Mucosa of gallbladder (tissue), 1 donor: ENCODE measurements at places on chromosomes 16 and 17. TPM values are rescaled to one million over a fixed set of nuclear protein-coding genes. Genes with fewer than 3 reads are reported as not detected.

DNA sequence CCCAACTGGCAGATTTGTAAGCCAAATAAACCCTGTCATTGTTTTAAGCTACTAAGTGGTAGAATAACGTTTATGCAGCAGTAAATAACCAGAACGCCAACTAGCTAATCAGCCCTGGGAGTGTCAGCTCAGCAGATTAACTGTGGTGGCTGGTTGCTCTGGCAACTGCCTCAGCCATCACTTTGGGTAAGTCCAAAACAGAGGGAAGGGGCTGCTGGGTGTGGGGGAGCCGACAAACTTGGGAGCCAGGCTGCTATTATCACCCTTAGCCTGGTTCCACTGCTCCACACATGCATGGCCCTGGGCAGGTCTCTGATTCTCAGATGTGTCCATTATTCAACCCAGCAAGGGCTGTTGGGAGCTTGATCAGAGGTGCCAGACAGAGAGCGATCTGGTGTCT is 22.2 kb upstream of the RHOT1 start:
- no peak for DNase-seq

GRCh38 chr16:72132726-72133125 is 39.1 kb downstream of the DHX38 start:
- DNase-seq = no peak

DNA sequence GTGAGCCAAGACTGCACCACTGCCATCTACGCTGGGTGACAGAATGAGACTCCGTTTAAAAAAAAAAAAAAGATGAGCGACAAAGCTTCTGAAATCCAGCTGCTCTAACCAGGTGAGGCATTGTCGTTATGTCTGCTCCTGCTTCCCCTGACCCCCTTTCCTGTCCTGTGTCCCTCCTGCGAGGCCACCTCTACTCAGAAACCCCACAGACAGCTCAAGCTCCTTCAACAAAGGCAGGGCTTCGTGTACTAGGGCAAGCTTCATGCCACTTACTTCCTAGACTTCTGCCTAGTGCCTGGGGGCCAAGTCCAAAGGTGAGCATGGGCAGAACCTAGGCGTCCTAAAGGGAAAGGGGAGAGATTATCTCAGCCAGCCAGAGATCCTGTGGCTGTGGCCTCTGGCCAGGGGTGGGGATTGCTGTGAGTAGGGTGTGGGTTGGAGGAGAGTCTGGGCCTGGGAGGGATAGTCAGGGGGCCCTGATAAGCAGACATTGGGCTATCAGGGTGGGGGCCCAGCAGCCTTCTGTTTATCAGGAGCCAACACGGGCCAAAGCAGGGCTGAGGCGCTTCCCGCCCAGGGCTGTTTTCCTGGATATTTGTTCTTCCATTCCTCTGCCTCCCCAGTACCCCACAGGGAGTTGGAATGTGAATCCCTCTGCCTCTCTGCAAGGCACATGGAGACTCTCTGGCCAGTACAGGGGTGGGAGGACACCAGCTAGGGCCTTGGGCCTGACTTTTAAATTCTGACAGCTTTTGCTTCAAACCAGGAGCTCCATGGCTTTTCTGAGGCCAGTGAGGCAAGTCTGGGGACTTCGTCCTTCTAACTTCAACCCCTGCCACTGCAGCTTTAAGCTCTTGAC is 10.4 kb downstream of the ERAL1 start:
- no peak for DNase-seq

- no peak for DNase-seq
These were observed 6.9 kb downstream of the PHOSPHO1 start for GRCh38 chr17:49223517-49224197.

DNA sequence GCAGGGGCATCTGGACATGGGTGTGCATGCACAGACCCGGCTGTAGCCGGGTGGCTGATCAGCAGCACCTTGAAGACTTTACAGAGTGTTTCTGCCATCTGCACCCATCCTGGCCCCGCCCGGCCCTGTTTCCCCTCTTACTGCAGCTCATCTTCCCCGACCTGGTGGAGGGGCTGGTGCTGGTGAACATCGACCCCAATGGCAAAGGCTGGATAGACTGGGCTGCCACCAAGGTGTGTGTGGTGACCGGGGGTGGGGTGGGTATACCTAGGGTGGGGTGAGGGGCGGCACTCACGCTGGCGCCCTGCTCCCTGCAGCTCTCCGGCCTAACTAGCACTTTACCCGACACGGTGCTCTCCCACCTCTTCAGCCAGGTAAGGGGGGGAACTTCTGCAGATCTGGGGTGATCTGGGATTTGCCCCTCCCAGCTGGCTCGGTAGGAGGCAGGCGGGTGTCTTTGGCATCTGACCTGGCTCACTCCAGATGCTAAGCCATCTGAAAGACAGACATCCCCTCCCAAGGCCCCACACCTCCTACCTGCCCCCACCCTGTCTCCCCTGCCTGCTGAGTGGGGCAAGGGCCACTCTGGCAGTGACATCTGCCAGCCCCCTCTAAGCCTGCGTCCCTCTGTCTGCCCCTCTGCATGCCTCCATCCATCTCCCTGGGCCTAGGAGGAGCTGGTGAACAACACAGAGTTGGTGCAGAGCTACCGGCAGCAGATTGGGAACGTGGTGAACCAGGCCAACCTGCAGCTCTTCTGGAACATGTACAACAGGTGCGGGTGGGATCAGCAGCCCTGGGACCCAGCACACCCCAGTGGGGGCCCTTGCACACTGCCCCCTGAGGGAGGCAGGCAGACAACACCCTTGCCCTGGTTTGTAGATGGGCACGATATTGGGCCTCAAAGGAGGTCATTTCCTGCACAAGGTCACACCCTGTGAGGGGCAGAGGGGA is 6.6 kb downstream of the NDRG4 start:
- no peak for DNase-seq

DNA sequence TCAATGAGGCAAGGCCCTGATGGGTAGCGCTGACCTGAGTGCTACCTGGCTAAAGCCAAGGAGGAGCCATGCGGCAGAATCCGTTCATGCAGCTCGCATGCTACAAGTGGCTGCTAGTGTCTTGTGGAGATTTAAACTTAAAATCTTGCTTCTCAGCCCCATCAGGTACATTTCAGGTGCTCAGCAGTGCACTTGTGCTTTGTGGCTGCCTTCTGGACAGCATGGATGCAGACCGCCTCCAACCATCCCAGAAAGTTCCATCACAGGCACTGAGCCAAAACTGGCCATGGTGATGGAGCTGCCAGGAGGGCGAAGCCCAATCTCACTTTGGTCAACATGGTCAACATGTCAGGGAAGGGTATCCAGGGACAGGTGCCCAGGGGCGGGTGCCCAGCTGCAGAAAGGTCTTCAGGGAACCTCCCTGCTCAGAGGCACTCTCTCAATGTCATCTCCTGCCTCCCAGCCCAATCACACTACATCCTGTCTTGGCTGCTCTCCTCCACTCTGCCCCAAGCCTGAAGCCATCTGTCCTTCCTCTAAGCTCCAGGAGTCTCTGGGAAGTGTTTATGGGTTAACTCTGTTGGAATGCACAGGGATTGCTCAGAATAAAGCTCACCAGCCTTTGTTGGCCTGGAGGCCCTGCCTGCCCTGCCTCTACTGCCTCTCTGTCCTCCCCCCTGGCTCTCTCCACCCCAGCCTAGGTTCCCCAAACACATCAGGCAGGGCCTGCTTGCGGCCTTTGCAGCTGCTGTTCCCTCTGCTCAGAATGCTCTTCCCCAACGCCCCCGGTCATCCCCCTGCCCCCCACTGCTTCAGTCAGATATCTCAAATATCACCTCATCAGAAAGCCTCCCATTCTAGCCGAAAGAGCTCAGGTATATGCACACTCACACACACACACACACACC is 18.3 kb upstream of the TNFRSF13B start:
- DNase-seq = no peak

DNA sequence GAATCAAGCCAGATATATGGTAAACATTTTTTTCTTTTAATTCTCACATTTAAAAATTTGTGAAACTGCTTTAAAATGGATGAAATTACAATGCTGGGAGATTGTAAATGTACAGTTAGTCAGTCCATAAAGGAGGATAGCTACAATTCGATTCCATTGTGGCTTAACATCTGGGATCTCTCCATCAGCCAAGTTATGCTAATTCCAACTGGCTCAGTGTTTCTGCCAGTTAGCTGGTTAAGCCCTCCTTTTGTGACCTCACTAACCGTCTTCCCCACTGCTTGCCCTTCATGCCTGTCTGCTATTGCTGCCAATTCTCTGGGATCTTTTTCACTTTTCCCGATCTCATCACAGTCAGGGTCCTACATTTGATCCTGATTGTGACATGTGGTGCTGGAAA is 1347.6 kb downstream of the CDH11 start:
- no peak for DNase-seq

GRCh38 chr16:53715023-53715384 is 11.0 kb downstream of the FTO start:
- no peak for DNase-seq

- no peak for DNase-seq
These were observed 66.9 kb downstream of the TBX4 start for GRCh38 chr17:61519139-61519538.

DNA sequence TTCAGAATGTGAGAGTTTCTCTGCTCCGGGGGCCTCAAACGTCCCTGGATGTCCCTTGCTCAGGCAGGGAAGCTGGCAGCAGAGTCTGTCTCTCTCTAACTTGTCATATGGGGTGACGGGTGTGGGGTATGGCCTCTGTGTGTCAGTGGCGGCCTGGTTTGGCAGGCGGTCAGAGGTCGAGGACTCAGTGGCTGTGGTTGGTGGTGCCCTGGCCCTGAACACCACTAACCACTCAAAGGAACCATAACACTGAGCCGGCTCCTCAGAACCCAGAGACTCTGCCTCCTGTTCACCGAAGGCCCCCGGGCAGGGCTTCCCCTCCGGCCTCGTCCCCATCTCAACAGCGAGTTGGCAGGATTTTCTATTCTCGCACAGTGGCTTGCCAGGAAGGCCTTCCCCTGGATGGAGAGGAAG is 677 bp downstream of the P2RX1 start:
- no peak for DNase-seq

DNA sequence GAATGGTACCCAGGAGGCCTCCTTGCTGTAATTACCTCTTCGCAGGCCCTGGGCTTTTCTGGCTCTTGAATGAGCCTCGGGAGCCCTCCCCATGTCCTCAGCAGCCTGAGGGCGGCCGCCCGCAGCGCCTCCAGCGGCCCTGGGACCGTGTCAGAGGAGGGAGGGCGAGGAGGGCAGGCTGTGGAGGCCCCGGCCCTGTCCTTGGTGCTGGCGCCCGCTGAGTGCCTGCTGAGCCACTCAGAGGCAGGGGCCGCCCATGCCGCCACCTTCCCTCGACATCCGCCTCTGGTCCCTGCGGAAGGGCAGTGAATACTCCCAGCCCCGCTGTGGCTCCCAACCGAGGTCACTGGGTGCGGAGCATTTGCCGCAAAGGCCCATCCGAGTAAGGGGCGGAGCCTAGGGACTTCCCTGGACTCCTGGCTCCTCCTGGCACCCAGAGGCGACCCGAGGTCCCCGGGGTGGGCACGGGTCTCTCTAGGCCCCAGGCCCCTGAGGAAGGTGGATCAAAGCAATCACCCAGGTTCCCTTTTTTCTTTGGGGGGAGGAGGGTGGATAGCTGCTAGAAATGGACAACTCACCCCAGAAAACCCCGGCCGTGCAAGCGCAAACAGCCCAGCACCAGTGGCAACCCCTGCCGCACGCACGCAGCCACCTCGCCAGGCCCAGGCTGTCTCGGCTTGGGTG is 2.8 kb downstream of the RBFOX3 start:
- no peak for DNase-seq

GRCh38 chr17:27553019-27553511 is 77.9 kb upstream of the LGALS9 start:
- no peak for DNase-seq

GRCh38 chr17:83099570-83100181 is 20.3 kb downstream of the METRNL start:
- DNase-seq = no peak

DNA sequence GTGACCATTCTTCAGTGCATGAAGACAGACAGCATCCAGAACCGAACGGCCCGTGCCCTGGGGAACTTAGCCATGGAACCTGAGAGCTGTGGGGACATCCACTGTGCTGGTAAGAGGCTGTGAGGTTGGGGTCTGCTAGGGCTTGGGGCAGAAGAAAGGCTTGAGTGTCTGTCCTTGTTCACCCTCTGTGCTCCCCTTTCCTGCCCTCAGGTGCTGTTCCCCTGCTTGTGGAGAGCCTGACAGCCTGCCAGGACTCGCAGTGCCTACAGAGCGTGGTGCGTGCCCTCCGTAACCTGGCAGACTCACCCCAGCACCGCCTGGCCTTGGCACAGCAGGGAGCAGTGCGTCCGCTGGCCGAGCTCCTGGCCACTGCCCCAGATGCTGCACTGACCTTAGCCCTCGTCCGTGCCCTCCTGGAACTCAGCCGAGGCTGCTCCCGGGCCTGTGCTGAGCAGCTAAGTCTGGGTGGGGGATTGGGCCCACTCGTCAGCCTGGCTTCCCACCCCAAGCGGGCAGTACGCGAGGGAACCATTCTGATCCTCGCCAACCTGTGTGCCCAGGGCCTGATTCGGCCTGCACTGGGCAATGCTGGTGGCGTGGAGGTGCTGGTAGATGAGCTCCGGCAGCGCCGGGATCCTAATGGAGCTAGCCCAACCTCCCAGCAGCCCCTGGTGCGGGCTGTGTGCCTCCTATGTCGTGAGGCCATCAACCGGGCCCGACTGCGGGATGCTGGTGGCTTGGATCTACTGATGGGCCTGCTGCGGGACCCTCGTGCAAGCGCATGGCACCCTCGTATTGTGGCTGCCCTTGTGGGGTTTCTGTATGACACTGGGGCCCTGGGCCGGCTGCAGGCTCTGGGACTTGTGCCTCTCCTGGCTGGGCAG is 2.9 kb downstream of the ARMC5 start:
- DNase-seq = no peak

DNA sequence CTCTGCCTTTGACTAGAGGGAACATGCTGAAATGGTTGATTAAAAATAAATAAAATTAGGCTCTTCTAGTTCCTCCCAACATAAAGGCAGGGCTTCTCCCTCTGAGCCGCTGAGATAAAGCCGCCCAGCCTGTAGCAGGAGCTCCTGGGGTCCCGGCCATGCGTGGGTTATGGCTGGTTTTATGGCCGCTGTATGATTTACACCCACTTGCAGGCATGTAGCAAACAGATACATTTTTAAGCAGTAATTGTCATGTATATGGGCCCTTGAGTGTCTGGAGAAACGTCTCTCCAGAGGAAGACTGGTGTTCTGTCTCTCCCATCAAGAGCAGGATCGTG is 201.0 kb upstream of the TNRC6C start:
- no peak for DNase-seq

- no peak for DNase-seq
These were observed 51.5 kb downstream of the MPRIP start for GRCh38 chr17:17093764-17094163.

GRCh38 chr17:15134363-15134762 is 130.8 kb downstream of the PMP22 start:
- no peak for DNase-seq

- no peak for DNase-seq
These were observed 190.7 kb downstream of the C16orf95 start for GRCh38 chr16:87126403-87127025.

- no peak for DNase-seq
These were observed 39.9 kb downstream of the MSI2 start for GRCh38 chr17:57296231-57296630.

G6PC1 gene
- 17.3 TPM for total RNA-seq

ZMYND15 gene
- total RNA-seq = 5.3 TPM

ARHGDIG gene
- total RNA-seq = 2.6 TPM

CCL7 gene
- total RNA-seq = not detected

BEAN1 gene
- total RNA-seq = 0.35 TPM

ACSM2A gene
- 0.26 TPM for total RNA-seq

MTMR4 gene
- total RNA-seq = 44.7 TPM

EVPL gene
- 14.9 TPM for total RNA-seq
